ENCODE measurements at places on chromosomes 2 and 18. TPM values are rescaled to one million over a fixed set of nuclear protein-coding genes. Genes with fewer than 3 reads are reported as not detected.

- DNase-seq, result no peak
These were observed 80.8 kb downstream of the LCLAT1 start for GRCh38 chr2:30527859-30528258.

DNA sequence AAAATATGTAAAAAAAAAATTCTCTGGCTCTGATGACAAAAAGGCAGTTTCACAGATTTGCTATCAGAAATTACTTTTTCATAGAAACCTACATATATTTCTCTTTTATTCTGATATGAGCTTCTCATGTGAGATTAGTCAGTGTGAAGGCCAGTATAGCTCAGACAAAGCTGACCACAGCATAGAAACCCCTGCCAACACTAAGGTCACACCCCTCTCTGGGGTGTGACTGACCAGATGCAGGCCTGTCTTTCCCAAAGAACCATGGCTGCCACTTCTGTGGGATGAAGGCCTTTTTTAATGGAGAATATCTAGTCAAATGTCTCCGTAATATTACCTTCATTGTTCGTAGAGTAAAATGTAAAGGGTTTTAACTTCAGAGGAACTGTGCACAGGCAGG is 330.3 kb upstream of the KCNJ3 start:
- no peak for DNase-seq

GRCh38 chr18:73023975-73024374 is 156.2 kb upstream of the NETO1 start:
- DNase-seq, result no peak

Gene DNAJC5G
- not detected for total RNA-seq

DNA sequence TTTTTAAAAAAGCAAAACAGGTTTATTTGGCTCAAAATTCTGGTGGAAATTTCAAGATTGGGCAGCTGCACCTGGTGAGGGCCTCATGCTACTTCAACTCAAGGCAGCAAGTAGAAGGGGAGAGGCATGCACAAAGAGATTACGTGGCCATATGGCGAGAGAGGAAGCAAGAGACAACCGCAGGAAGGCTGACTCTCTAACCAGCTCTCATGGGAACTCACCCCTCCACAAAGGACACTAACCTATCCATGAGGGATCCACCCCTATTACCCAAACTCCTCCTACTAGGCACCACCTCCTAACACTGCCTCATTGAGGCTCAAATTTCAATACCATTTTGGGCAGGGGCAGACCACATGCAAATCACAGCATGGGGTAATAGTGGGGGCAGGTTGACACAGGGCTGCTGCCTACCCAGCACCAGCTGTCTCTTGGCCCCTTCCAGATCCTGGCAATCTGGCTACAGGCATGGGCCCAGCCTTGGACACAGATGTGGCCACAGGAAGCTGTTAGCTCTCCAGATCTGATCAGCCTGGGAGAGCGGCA is 2.0 kb upstream of the CAPN10 start:
- no peak for DNase-seq

Gene BCL2
- total RNA-seq, result 1.3 TPM

GRCh38 chr2:64203858-64204632 is 59.8 kb upstream of the PELI1 start:
- peak; percentile 5 for DNase-seq

Data from pulmonary artery endothelial cell (primary cell).